ENCODE measurements at places on chromosomes 3 and 15.

GRCh38 chr15:53031469-53031868 lies 241.3 kb upstream of the ONECUT1 start:
- DNase-seq: no peak

DNA sequence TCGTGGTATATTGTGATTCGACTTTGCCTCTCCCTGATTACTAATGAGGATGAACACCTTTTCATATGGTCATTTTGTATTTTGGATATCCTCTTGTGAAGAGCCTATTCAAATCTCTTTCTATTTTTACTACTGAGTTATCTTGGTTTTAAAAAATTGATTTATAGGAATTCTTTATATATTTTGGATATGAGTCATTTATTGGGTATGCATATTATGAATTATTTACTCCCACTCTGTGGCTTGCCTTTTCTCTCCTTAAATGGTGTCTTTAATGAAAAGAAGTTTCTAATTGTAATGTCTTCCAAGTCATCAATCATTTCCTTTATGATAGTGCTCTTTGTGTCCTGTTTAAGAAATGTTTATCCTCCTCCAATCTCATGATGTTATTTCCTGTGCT lies 191.5 kb upstream of the DPH6 start:
- no peak for DNase-seq

- DNase-seq: no peak
Observed at GRCh38 chr3:148381051-148381450, 316.7 kb upstream of the AGTR1 start.

GRCh38 chr3:56923526-56924224 lies 121.9 kb upstream of the ARHGEF3 start:
- DNase-seq: no peak

DNA sequence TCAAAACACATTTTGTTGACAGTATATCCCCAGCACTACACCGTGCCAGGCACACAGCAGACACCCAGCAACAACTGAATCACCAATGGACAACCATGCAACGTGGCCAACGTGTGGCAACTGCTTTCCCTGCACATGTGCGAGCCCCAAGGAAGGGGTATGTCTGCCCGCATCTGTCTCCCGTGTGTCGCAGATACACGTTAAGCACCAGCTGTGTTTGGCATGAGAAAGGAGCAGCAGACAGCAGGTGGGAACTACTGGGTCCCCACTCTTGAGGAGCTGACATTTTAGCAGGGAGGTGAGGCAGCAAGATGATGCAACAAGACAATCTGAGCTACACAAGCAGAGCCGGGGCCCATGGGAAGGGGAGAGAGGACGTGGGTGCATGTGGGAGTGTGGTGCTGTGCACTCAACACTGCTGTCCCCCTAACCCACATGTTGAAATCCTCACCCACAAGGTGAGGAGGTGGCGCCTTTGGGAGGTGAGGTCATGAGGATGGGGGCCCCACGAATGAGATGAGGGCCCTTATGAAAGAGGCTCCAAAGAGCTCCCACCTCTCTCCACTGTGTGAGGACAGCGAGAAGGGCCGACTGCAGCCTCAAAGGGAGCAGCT lies 56.2 kb downstream of the ROPN1B start:
- DNase-seq: no peak

DNA sequence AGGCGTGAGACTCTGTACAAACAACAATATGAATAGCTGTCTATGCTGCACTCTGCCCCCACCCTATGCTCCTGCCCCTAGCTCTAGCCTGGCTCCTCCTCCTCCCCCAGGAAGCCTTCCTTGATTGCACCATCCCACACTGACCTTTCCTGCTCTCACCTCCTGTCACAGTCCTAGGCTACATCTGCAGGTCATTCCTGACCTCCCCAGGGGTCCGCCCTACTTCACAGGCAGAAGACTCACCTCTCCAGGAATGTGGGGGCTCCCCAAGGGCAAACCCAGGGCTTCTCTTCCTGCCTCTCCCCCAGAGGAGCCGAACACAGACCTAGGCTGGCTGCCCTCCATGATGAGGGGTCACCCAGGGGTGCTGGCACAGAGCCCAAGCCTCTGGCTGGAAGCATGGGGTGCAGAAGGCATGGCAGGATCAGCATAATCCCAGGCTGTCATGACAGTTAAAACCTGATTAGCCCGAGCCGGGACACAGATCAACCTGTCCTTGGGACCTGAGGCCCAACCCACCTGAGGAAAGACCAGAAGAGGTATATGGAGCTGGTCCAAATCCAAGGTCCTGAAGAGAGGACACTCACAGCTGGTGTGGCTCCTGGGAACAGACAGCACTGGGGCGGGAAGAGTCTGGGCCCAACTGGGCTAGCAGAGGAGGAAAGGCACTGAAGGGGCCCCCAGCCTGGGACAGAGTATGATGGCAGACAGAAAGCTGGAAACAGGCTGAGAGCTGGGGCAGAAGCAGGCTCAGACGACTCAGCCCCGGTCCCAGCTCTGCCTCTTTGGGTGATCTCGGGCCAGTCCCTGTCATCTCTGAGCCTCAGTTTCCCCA lies 5.9 kb downstream of the SEMA7A start:
- no peak for DNase-seq

DNA sequence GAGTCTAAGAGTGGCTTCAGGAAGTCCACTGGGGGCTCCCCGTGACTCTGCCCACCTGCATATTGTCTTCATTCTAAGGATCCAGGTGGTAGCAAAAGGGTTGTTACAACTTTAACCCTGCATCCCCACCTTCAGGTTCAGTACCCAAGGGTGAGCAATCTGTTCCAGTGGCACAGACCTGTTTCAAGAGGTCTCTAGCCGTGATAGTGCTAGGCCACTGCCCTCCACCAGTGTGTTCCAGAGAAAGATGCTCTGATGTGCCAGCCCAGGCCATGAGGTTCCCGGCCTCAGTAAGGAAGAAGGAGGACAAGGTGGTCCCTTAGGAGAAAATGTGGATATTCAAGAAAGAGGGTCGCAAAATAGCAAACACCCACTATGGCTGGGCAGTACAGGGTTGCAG lies 87.0 kb downstream of the IGF1R start:
- DNase-seq: no peak

DNA sequence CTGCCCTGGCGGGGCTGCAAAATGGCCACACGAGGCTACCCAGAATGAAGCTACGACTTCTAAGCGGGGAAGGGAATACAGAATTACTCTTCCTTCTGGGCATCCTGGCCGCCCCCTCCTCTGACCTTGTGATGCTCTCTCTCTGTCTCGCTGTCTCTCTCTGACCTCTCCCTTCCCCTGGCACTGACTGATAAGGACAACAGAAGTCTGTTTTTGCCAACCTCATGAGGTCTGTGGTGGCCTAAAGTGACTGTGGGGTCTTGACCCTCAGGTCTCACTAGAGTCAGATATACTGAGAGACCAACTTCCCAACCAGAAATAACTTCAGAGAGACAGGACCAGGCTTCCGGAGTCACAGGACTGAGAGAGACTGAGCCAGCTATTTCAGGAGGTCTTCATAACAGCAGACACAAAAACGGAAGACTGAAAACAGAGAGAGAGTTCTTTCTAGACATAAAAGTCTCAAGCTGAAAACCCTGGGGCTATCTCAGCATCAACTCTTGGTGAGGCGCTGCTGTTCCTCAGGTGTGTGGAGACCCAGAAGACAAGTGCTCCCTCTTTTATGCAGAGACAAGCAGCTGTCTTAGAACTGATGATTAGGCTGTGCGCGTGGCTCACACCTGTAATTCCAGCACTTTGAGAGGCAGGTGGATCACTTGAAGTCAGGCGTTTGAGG lies 38.2 kb upstream of the CFAP161 start:
- DNase-seq: peak; percentile 68

- DNase-seq: no peak
Observed at GRCh38 chr3:141812084-141812483, 48.9 kb downstream of the GRK7 start.

- peak; percentile 89 for DNase-seq
Observed at GRCh38 chr15:68795298-68795848, 25.3 kb downstream of the ANP32A start.

GRCh38 chr15:31458596-31459399 lies 132.2 kb downstream of the KLF13 start:
- DNase-seq: no peak

DNA sequence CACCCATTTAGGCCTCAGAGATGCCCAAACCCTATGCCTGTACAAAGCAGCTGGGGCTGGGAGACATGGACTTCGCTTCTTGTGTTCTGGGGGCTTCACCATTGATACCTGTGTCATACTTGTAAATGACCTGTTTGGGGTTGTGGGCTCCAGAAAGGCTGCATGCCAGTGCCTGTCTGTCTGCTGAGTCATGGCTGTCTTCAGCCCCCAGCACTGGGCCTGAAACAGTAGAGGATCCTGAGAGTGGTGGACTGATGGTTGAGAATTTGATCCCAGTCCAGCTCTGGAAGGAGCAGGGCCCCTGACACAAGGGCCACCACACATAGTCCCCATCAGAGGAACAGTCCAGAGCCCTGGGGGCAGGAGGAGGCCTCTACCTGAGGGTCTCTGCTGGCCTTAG lies 24.6 kb upstream of the APEH start:
- no peak for DNase-seq

DNA sequence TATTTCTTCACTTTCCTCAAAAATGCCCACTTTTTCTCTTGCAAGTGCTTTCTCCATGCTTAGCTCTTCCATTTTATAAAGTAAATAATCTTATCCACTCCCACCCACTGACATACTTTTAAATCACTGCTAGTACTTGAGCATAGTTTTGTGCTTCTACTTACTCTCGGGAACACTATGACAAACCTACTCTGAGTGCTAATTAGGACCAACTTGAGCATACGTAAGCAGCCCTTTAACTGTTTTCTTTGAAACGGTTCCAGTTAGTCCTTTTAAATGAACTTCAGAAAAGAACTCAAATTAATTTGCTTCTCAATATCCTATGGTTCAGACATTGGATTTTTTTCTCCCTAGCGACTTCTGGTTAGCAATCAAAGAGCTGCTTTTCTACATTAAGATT lies 280.0 kb upstream of the SOX2 start:
- DNase-seq: no peak

- DNase-seq: no peak
Observed at GRCh38 chr3:66432767-66433521, 67.9 kb downstream of the LRIG1 start.

DNA sequence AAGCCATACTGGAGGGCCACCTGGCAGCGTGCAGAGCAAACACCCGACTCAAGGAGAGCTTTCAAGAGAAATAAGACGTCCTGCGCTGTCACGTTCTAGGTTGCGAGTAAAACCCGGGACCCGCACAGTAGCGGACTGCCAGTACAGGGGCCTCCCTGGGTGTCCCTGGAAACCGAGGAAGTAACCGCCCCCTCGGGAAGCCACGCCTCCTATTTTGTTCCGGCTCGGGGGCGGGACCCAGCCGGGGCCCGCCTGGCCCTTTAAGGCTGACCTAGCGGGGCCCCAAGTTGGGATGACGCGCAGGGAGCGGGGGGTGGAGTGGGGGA lies 218 bp upstream of the MAPKAPK3 start:
- DNase-seq: peak; percentile 96

DNA sequence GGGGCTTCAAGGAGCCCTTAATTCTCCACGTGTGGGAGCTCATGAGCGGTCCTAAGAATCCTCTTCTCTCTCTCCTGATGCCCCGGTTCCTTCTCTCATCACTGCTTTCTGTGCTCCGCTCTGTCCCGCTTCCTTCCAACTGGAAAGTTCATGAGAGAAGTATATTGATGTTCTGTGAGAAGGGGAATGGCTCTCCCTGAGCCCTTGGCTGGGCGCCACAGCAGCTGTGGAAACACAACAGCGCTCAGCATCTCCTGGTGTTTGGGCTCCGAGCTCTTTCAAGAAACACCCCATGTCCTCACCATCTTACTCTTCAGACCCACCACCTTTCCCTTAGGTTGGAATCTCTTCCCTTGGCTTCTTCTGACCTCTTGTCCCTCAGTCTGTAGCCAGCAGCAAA lies 161.7 kb downstream of the VGLL4 start:
- peak; percentile 9 for DNase-seq

GRCh38 chr3:23667536-23668429 lies 138.0 kb upstream of the UBE2E1 start:
- no peak for DNase-seq

DNA sequence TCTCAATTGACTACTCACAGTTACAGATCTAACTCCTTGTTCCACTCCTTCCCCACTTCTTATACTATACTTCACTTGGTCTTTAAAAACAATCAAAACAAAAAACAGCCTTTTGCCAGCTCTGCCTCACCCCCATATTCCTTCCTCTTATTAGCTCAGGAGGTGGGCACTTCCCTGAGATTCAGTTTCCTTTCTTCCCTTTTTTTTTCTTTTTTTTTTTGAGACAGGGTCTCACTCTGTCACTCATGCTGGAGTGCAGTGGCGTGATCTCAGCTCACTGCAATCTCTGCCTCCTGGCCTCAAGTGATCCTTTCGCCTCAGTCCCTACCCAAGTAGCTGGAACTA lies 6.9 kb downstream of the C3orf62 start:
- DNase-seq: no peak

GRCh38 chr3:194019398-194020165 lies 116.4 kb upstream of the HES1 start:
- DNase-seq: no peak

- no peak for DNase-seq
Observed at GRCh38 chr3:45565342-45565741, 29.2 kb upstream of the LIMD1 start.

DNA sequence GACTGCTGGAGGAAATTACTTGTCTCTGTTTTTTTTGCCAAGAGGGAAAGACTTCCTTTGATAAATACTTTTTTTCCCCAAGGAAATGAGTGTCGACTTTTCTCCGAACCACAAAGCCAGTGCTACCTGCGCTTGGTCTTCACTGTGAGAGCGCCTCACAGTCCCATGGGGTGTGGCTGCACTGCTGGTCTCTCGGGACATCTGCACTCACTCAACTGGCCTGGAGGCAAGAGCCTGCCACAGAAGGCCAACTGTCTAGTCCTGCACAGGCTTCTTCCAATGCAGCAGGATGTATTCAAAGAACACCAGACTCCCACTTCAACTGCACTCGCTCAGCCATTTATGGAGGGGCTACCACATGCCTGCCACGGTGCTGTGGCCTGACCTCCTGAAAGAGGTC lies 40.6 kb upstream of the CGNL1 start:
- no peak for DNase-seq

DNA sequence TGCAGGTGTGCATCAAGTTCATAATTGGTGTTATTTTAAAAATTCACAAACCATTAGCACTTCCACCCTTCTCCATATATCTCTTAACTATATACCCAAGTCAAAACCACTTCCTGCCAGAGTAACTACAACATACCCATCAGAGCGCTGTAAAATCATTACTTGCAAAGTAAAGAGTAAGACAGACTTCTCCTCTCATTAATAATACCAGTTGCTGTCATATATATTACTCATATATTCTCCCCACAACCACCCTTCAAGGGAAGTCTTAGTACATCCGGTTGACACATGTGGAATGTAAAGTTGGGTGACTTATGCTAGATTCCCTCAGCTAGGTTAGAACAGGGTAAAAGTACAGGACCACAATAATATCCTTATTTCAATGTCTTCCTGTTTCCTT lies 5.6 kb downstream of the TERC start:
- peak; percentile 55 for DNase-seq

- no peak for DNase-seq
Observed at GRCh38 chr15:67296684-67297083, 42.1 kb downstream of the IQCH start.

- DNase-seq: no peak
Observed at GRCh38 chr15:99473981-99474906, 91.5 kb upstream of the MEF2A start.

Data from hematopoietic multipotent progenitor cell treated with erythropoietin and hydrocortisone succinate and interleukin-3 and kit ligand, for 6 days (in vitro differentiated cells).